ENCODE measurements at places on chromosomes 11 and 22. TPM values are rescaled to one million over a fixed set of nuclear protein-coding genes. Genes with fewer than 3 reads are reported as not detected.

- no peaks in the 10 kb centered on the region for H3K36me3 ChIP-seq
- no peak overlapping the region for H3K27ac ChIP-seq
- no peaks in the 10 kb centered on the region for H3K27me3 ChIP-seq
- peaks cover 30% of the 10 kb centered on the region for H3K4me1 ChIP-seq
- DNase-seq: no peak
These were observed 27.2 kb downstream of the SIK2 start for GRCh38 chr11:111629499-111629898.

DNA sequence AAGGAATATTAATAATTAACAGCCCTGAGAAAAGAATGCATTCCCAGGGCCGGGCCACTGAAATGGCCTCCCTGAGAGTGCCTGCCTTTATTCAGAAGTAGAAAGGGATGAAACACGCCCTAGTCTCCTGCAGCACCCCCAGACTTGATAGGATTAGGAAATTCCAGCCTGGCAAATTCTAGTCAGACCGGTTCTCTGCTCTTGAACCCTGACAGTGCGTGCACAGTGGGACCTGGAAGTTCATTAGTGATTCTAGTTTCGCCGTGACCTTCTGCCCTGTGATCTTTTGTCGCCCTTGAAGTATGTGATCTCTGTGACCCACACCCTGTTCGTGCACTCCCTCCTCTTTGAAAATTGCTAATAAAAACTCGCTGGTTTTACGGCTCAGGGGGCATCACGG is 2.1 kb upstream of the GSTP1 start:
- H3K4me1 ChIP-seq: peaks cover 20% of the 10 kb centered on the region
- no peak for DNase-seq
- H3K27ac ChIP-seq: no peak overlapping the region
- H3K4me3 ChIP-seq: no peak overlapping the region
- no peaks in the 10 kb centered on the region for H3K27me3 ChIP-seq
- peaks cover 15% of the 10 kb centered on the region for H3K36me3 ChIP-seq

DNA sequence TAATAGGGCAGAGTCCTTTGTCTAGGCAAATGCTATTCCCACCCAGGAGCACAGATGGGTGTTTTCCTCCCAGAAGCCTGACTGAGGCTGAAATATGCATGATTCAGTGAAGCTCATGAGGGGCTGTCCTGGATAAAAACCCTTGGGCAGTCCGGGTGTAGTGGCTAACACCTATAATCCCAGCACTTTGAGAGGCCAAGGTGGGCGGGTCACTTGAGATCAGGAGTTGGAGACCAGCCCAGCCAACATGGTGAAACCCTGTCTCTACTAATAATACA is 48.6 kb upstream of the LMO2 start:
- H3K4me1 ChIP-seq: peaks cover 41% of the 10 kb centered on the region
- no peak overlapping the region for H3K4me3 ChIP-seq
- H3K27me3 ChIP-seq: no peaks in the 10 kb centered on the region
- DNase-seq: no peak

C11orf42 gene
- total RNA-seq: not detected
